ENCODE measurements at places on chromosomes 4 and X.

- DNase-seq, result no peak
Measured at GRCh38 chrX:135489542-135489941, 30.9 kb upstream of the INTS6L start.

DNA sequence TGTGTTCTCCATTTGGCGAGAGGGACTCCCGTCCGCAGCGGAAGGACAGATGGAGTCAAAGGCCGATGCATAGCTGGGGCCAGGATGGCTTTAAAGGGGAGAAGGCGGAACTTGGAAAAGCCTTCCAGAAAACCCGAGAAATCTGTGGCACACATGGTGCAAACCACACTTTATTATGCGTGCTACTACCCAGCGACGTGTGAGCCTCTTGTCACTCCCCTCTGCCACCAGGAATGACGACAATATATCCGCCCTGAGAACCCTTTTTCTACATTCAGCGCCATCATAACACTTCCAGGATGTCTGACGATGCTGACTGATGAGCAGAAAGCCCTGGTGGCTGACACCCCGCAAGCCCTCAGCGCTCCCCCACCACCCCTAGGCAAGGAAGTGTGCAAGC lies 689 bp upstream of the DCHS2 start:
- DNase-seq, result no peak

- no peak for DNase-seq
Measured at GRCh38 chr4:142614621-142615323, 231.3 kb downstream of the INPP4B start.

GRCh38 chr4:67687636-67688035 lies 13.3 kb downstream of the UBA6 start:
- no peak for DNase-seq

DNA sequence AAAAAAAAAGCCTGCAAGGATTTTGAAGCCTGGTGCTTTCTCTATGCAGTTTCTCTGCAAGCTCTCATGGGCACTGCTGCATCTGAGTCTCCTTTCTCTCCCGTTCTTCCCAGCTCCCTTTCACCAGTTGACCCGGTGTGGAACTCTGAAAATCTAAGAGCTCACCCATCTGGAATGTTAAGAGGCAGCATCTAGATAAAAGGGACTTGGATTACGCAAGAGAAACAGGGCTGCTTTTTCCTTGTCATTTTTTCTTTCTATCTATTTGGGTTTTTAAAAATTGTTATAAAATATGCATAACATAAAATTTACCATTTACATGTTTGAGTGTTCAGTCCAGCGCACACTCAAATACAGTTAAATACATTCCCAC lies 95.2 kb upstream of the RPS6KA3 start:
- peak; percentile 14 for DNase-seq

GRCh38 chrX:8971116-8971515 lies 62.8 kb downstream of the FAM9B start:
- DNase-seq, result no peak

DNA sequence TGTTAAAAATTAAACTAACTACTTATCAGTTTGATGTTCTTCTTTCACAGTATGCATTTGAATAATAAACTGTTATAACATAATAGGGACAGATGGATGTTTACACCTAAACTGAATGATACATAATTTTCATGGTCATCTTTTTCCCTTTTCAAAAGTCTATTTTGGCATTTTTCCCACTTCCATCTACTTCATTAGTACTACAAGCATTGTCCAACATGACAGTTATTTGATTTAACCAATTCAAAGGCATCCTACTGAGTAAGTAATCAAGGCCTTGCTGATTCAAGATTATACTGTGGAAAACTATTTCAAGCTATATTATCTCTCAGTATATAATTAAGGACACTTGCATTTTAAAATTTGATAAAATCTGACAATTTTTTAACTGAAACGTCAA lies 212.9 kb downstream of the FAT4 start:
- DNase-seq, result no peak

GRCh38 chrX:22690116-22690515 lies 309.6 kb upstream of the DDX53 start:
- no peak for DNase-seq

DNA sequence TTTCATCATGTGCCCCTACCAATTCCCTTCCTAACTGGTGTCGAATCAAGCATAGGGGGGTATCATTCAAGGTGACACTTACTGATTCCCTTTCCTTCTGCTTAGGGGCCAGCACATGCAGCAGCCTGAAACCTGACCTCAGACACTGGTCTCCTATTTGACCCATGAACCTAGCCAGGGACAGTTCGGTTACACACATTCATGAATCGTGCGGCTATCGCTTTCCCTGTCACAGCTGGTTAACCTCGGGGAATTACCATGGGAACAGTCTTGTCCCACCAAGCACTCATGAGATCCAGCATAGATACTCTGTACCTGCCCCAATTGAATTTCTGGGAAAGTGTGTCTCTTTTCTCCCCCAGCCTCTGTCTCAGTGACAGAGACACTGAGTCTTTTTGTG lies 140.4 kb downstream of the ZNF674 start:
- DNase-seq, result no peak

DNA sequence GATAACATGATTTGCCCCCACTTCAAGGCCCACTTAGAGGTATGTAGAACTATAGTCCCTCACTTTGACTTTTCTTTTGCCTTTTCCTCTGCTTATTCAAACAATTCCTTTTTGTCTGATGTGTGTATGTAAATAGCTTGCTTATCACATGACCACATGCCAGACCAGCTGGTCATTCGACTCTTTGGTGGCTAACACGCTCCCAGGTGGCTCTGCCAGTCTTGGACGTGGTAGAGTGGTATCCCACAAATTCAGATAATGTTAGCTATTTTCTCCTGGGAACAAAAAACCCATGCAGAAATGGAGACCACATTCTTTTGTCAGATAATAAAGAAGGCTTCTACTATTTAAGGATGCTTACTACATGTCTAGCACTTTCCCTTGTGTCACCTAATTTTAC lies 47.9 kb downstream of the ARHGAP24 start:
- no peak for DNase-seq

GRCh38 chr4:18934197-18934596 lies 912.6 kb upstream of the LCORL start:
- no peak for DNase-seq

Measured in NCI-H2029 treated with DMSO at 0.1 percent for 48 hours (cell line).